Dermis microvascular lymphatic vessel endothelial cell (primary cell): ENCODE measurements at places on chromosomes 5 and 9. TPM values are rescaled to one million over a fixed set of nuclear protein-coding genes. Genes with fewer than 3 reads are reported as not detected.

- DNase-seq: no peak
These were observed 6.0 kb upstream of the SIL1 start for GRCh38 chr5:139204196-139204595.

- no peak for DNase-seq
These were observed 5.2 kb upstream of the NKD2 start for GRCh38 chr5:1003296-1003937.

DNA sequence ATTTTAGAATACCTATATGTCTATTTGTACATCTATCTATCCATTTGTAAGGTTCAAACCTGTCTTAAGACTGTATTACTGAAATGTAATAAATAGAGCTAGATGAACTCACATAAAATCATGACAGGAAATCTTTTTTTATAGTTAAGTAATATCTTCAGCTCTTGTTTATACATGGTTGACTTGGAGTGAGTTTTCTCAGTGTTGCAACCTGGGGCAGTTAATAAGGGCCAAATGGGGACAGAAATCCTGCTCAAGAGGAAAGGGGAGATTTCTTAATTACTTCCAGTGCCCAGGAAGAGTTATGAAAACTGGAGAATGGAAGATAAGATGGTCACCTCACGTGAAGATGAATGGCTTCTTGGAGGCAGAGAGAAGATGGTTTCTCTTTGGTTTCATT lies 265.1 kb upstream of the FBXL7 start:
- DNase-seq: no peak

GRCh38 chr5:1122511-1123294 lies 10.8 kb upstream of the SLC12A7 start:
- DNase-seq: no peak

GRCh38 chr5:142242272-142242671 lies 82.5 kb downstream of the SPRY4 start:
- no peak for DNase-seq

- DNase-seq: no peak
These were observed 300.8 kb downstream of the TRIM32 start for GRCh38 chr9:116987721-116988485.

GRCh38 chr5:37005252-37005651 lies 128.7 kb downstream of the NIPBL start:
- peak; percentile 21 for DNase-seq

DNA sequence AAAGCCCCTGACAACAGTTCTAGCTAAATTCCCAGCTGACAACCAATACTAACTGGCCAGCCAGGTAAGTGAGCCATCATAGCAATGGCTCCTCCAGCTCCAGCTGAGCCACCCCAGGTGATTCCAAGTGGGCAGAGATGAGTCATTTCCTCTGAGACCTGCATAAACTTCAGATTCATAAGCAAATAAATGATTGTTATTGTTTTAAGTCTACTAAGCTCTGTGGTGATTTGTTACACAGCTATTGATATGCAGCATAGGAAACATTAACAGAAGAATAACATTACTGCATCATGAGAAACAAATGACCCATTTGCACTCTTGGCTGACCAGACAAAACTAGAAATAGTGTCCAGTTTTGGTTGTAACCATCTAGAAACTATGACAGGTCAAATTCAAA lies 60.3 kb downstream of the TTC39B start:
- DNase-seq: peak; percentile 80

DNA sequence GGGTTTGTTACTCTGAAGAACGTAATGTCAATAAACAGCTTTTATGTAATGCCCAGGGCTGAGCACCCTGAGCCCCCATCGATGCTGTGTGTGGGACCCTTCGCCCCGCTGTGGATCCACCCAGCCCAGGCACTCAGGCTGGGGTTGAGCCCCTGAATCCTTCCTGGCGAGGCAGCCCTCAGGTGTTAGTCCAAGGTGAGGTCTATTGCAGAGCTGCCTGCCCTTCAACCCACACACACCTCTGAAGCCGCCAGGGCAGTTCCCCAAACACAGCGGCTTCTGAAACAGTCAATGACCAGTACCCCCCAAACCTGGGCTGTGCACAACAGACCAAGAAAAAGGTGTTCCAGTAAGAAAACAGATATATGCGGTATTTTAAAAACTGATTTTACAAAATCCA lies 11.6 kb downstream of the DIPK1B start:
- DNase-seq: no peak

GRCh38 chr5:127322403-127322802 lies 31.8 kb downstream of the MEGF10 start:
- no peak for DNase-seq

DNA sequence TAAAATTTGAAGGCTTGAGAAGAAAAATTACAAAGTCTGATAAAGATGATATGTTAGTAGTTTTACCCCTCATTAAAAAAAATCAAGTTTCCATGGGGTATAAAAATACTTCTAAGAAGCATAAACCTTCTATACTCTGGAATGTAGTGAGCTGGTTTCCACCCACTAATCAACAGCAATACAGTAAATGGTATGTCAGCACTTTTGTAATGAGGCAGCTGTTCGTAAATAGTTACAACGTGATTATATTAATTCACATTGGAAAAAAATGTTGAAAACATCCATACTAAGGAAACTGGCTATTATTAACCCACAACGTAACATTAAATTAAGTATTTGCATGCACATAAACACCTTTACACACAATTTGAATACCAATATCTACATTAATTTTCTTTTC lies 283.1 kb upstream of the FAM174A start:
- DNase-seq: no peak

- DNase-seq: peak; percentile 22
These were observed 174.1 kb downstream of the KDM4C start for GRCh38 chr9:6931913-6932312.

- DNase-seq: no peak
These were observed 79.5 kb downstream of the ANXA1 start for GRCh38 chr9:73231203-73231602.

GRCh38 chr5:80315244-80315643 lies 4.6 kb upstream of the SPZ1 start:
- no peak for DNase-seq

DNA sequence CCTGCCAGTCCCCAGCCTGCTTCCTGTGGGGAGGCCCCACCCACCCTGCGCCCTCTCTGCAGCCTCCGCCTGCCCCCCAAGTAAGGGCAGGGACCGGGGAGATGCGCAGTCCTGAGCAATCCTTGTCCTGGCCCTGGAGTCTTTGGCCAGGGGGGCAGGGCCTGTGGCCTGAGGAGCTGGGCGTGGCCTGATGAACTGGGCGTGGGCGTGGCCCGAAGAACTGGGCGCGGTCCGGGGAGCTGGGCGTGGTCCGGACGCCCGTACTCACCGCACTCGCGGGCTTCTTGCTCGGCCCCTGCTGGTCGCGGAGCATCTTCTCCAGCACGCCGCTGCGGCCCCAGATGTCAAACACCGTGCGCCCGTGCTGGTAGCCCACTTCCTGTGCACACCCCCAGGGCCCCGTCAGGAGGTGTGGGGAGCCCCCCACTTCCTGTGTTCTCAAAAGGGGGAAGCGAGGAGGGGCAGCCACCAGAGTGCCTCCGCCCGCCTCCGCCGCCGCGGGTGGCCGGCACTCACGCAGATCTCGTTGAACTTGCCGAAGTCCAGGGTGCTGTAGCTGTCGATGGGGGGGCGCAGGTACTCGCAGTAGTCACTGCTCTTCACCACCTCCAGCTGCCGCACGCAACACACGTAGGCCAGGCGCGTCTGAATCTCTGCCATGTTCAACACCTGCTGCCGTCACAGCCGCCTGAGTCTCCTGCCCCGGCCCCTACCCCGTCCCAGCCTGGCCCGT lies 2.7 kb upstream of the NSMF start:
- no peak for DNase-seq

The MUSK gene
- not detected in 2 replicates for total RNA-seq

The GPR150 gene
- 0.13 TPM in 2 replicates for total RNA-seq

The PCDHB9 gene
- total RNA-seq: 0.13 and 0.25 TPM in 2 replicates

The CSF1R gene
- total RNA-seq: not detected in 2 replicates

The MIER3 gene
- 10.8 and 13.7 TPM in 2 replicates for total RNA-seq

The PLGRKT gene
- 5.4 and 6.9 TPM in 2 replicates for total RNA-seq

The CXCL14 gene
- total RNA-seq: under 0.01 TPM in 1 of 2 replicates, not detected in the other

The FAM151B gene
- 1.9 and 2.3 TPM in 2 replicates for total RNA-seq

The IFNE gene
- total RNA-seq: under 0.01 TPM in 1 of 2 replicates, not detected in the other
